ENCODE measurements at places on chromosomes 16 and 17.
A peak's percentile ranks its signal among the peaks of the same experiment; 100 is the strongest.

- no peak for DNase-seq
Observed at GRCh38 chr16:84597931-84598351, 19.9 kb downstream of the COTL1 start.

- no peak for DNase-seq
Observed at GRCh38 chr17:43756201-43756600, 2.4 kb downstream of the SOST start.

- no peak for DNase-seq
Observed at GRCh38 chr17:284676-285355, 67.8 kb downstream of the RPH3AL start.

DNA sequence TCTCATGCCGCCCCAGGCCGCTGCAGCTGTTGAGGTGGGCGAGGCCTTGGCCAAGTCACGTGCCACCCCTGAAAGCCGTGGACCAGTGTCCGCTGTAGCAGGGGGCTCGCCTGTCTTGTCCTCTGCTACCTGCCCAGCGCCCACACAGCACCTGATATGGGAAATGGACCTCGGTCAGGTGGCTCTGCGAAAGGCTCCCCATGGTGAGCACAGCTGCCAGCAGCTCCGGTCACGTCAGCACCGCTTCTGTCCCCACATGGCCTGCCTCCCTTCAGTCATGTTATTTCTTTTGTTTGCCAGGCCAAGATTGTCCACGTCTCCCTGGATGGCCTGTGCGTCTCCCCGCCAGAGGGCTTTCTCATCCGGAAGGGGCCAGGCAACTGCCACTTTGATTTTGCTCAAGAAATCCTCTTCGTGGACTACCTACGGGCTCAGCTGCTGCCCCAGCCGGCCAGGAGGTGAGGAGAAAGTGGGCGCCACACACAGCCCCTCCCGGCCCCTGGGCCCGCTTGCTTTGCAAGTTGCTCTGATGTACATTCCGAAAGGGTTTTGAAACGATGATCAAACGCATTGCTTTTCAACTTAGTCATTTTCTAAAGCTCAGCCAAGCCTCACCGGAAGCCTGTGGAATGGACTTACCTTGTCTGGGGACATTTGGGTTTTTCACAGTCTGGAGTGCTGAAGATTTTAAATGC lies 219.8 kb downstream of the KATNIP start:
- no peak for DNase-seq

GRCh38 chr17:42225646-42226045 lies 31.4 kb upstream of the GHDC start:
- no peak for DNase-seq

GRCh38 chr16:4561596-4561995 lies 5.5 kb downstream of the C16orf96 start:
- DNase-seq: no peak

DNA sequence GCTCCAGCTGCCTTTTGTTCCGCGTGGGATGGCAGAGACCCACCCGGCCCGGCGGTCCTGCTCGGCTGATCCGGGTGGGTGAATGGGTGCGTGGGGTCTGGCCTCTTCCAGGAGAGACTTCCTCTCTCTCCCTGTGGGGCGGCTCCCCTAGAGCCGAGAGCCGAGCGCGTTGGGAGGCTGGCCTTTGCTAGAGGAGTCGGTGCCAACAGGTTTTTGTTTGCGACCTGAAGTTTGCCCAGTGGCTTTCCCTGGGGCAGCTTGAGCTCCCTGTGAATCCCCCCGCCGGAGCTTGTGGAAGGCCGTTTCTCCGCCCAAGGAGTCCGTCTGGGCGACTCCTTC lies 970 bp downstream of the EPN2 start:
- no peak for DNase-seq

GRCh38 chr16:46573008-46573833 lies 48.0 kb downstream of the SHCBP1 start:
- peak; percentile 12 for DNase-seq

GRCh38 chr16:10738231-10739077 lies 5.2 kb upstream of the NUBP1 start:
- no peak for DNase-seq

- DNase-seq: no peak
Observed at GRCh38 chr16:85112364-85112763, at the start of gene CIBAR2. Gene CIBAR2 (minus strand): TSS chr16:85112472. CDS start chr16:85112352, 120 bp downstream.

DNA sequence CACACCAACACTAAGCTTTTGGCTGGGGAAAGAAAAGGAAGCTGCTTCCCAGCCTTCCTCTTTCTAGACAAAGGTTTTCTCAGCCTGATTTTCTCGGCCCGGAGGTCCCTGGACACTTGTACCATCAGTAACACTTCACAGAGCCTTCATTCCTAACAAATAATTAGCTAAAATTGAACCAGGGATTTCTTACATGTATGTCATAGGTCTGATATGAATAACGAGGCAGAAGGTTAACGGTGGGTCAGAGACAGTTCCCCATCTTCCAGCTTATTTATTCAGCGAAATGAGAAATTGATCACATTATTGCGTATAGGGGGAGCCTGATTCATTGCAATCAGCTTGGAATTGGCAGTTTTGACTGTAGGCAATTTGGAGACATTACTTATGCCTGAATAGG lies 142.5 kb downstream of the SALL1 start:
- no peak for DNase-seq

DNA sequence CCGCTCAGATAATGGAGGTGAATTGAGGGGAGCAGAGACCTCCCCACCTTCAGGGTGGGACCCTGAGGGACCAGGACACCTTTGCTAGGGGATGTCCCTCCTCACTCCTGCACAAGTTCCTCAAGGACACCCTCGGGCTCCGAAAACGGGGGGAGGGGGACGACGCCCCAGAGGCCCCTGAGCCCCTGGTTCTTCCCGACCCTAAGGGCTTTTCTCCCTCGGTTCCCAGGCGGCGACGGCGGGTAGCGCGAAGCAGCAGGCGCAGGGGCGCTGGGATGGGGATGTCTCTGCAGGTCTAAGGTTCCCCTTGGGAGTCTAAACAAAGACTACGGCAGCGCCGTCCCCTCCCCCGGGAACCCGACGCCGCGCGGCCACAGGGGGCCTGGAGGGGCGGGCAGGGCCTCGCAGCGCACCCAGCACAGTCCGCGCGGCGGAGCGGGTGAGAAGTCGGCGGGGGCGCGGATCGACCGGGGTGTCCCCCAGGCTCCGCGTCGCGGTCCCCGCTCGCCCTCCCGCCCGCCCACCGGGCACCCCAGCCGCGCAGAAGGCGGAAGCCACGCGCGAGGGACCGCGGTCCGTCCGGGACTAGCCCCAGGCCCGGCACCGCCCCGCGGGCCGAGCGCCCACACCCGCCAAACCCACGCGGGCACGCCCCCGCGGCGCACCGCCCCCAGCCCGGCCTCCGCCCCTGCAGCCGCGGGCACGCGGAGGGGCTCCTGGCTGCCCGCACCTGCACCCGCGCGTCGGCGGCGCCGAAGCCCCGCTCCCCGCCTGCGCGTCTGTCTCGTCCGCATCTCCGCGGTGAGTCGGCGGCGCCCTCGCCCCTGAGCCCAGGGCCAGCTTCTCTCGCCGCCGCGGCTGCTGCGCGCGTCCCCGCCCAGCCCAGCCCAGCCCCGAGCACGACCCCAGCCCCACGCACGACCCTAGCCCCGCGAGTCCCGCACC lies 36.7 kb upstream of the NDRG4 start:
- no peak for DNase-seq

DNA sequence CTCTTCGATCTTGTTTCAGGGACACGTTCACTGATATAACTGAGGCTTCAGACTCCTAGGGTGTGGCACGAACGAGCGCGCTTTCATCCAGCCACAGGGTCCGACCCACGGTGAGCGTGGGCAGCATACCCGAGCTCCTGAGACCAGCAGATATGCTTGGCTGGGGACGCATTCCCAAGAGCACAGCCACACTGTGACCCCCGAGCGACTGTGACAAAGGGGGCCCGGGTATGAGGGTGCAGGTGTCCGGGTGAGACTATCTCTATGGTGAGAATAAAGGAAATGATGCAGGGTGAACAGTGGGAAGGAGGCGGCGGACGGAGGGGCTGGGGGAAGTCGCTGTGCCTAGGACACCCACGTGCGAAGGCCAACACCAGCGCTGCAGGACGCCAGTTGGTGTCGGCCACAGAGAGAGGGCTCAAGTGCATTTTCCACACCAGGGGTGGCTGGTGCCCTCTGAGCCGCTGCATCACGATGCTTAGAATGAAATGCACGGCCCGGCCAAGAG lies 17.6 kb downstream of the RPH3AL start:
- DNase-seq: no peak

- DNase-seq: no peak
Observed at GRCh38 chr16:4837733-4838501, 9.2 kb downstream of the GLYR1 start.

- no peak for DNase-seq
Observed at GRCh38 chr16:85917012-85917411, 18.1 kb downstream of the IRF8 start.

DNA sequence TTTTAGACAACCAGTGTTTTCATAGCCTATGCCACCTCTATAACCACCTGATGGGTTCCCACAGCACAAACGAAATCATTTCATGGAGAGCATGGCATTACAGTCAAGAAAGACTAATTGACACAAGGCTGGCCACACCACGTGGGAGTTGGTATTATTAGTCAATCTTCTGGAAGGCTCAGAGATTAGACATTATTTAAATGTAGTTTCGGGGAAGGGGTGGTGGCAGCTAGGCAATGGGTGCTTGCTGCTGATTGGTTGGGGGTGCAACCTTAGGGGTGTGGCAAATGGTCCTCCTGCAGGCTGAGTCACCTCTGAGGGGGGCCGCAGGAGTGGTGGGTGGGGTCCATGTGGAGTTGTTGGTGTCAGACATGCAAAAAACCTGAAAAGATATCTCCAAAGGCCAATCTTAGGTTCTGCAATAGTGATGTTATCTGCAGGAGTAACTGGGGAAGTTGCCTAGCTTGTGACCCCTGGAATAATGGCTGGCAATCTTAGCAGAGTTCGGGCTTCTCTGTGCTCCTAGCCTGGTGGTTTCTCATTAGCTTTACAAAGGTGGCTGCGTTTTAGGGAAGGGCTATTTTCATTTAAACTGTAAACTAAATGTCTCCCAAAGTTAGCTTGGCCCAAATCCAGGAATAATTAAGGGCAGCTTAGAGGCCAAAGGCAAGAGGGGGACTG lies 4.6 kb downstream of the TEN1 start:
- DNase-seq: no peak

- DNase-seq: peak; percentile 99
Observed at GRCh38 chr16:70691223-70692129, 5.6 kb upstream of the MTSS2 start.

DNA sequence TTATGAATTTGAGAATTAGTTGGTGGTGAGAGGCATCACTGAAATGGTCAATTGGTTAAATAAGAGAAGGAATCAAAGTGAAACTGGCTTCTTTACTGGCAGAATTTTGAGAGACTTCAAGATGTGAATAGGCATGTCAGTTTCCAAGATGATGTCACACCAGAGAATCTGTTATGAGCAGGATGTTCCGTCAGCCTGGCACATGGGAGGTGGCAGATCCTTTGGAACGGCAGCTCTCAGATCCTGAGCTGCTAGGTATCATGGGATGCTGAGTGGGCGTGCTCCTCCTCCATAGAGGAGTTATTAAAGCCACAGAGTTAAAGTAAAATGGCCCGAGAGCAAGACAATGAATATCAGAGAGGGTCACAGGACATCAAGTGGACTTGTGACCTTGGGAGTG lies 444.3 kb upstream of the HSBP1 start:
- DNase-seq: no peak

DNA sequence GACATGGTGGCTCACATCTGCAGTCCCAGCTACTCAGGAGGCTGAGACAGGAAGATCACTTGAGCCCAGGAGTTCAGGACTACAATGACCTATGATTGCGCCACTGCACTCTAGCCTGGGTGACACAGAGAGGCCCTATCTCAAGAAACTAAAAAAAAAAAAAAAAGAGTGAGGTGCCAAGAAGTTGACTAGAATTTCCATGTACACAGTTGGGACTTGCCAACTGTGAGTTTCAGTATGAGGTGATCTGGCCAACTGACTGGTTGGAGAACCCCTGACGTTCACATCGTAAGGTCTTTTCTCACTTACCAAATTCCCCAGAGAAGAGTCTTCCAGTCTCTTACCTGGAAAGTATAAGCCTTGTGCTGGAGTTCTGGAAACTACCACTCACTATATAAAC lies 3.1 kb upstream of the MED11 start:
- no peak for DNase-seq

DNA sequence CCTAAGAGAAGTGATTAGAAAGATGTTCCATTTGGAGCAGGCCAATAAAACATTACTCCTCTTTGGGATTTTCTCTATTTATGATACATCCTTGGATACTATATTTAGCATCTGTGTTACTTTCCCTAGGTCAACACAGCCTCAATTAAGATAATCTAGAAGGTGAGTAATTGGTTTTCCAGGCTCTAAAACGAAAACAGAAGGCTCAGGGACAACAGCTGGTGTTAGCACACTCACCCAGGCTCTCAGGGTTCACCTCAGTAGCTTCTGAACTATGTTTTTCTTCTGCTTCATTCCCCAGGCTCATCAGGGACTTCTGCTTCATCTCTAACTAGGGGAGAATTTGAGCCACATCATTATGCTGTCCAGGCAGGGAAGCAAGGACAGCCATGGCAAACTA lies 76.6 kb downstream of the ZZEF1 start:
- DNase-seq: no peak

DNA sequence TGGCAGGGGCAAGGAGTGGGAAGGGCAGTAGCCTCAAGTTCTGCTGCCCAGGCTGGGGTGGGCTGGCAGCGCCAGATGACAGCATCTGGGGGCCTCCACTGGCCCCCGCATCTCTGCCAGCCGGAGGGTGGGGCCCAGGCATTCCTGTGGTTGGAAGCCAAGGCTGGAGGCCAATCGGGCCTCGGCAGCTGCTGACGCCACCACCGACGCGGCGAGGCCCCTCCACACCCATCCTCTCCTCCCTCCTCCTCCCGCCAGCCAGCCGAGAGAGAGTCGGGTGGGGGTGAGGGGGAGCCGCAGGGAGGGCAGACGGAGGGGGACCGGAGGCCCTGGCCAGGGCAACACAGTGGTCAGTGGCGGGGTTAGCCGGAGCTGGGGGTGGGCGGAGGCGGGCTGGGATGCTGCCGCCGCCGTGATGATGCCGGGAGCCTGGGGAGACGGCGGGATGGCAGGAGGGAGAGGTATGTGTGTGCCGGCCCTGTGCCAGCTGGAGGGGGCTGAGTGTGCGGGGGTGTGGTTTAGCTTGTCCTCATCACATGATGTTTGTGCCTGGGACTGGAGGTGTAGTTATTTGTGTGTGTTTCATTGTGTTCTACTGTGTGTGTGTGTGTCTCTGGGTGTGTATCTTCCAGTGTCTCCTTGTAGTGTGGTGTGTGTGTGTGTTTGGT lies 36.6 kb downstream of the ARHGAP23 start:
- DNase-seq: peak; percentile 87

GRCh38 chr17:57756951-57757350 lies 11.9 kb upstream of the CCDC182 start:
- DNase-seq: no peak

Measured in GM04504 (cell line).